ENCODE measurements at places on chromosomes 6 and 20.
A peak's percentile ranks its signal among the peaks of the same experiment; 100 is the strongest.

DNA sequence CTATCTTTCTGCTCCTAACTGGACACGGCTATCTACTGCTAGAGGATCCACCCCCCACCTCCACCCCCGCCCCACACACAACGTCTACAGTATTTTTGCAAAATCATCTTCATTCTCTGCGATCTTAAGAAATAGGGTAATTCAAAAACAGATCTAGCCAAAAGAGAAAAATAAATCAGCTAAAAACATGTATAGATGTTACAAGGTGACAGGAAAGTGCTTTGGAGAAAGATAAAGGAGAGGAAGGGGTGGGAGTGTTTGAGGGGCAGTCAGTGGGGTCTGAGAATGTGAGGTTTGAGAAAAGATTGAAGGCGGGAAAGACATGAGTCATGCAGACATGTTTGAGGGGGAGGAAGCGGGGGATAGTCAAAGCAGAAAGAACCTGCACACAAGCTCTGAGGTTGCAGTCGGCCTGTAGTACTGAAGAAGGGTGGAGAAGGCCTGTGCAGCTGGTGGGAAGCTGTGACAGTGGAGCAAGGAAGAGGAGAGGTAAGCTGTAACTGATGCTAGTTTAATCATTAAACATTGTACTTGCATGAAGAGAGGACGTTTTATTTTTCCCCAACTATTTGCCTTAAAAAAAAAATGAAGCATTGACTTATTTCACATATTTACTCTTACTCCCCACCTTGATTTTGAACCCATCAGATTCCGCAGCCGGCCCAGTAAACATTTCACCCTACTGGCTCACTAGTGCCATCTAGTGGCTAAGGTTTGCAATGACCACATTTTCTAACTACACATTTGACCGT is 332.6 kb downstream of the ADGRB3 start:
- H3K4me1 ChIP-seq, result peaks cover 10% of the 10 kb centered on the region
- H3K4me3 ChIP-seq, result no peak overlapping the region
- H3K27me3 ChIP-seq, result no peaks in the 10 kb centered on the region
- no peaks in the 10 kb centered on the region for H3K36me3 ChIP-seq
- H3K27ac ChIP-seq, result no peak overlapping the region

DNA sequence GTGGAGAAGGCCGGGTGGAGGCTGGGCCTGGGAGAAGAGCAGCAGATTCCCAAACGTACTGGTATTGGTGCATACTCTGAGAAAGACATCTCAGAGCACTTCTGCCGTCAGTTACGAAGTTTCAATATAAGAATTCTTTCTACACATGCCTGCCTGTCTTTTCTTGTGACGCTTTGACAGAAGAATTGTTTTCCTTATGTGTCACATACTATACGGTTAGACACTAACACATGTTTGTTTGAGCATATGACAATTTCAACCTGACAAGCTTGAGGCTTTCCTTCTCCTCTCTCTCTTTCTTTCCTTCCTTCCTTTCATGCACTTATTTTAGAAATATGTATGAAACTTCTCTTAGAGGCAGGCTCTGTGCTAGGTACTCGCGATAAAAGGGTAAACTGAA is 360.0 kb downstream of the QKI start:
- H3K36me3 ChIP-seq, result no peaks in the 10 kb centered on the region
- 0 out of 2 replicates have a peak, but pooled peaks cover 5% of the 10 kb centered on the region for H3K4me1 ChIP-seq
- no peak overlapping the region for H3K27ac ChIP-seq
- no peak for DNase-seq
- H3K27me3 ChIP-seq, result no peaks in the 10 kb centered on the region

DNA sequence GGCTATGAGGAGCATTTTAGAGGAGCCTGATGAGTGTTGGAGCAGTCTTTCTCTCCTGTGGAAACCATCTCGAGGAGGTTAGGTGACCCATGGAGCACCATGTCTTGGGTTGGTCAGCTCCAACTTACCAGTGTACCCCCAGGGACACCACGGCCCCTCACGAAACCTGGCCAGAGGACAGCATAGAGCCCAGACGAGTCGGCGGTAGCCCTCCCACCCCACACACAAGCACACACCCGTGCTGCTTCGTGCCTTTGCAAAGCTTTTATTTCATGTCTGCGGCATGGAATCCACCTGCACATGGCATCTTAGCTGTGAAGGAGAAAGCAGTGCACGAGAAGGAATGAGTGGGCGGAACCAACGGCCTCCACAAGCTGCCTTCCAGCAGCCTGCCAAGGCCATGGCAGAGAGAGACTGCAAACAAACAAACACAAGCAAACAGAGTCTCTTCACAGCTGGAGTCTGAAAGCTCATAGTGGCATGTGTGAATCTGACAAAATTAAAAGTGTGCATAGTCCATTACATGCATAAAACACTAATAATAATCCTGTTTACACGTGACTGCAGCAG is 53.6 kb downstream of the EZR start:
- peaks cover 14% of the 10 kb centered on the region for H3K4me1 ChIP-seq
- no peak overlapping the region for H3K4me3 ChIP-seq
- no peak for DNase-seq
- no peaks in the 10 kb centered on the region for H3K27me3 ChIP-seq
- peaks cover 59% of the 10 kb centered on the region for H3K36me3 ChIP-seq

DNA sequence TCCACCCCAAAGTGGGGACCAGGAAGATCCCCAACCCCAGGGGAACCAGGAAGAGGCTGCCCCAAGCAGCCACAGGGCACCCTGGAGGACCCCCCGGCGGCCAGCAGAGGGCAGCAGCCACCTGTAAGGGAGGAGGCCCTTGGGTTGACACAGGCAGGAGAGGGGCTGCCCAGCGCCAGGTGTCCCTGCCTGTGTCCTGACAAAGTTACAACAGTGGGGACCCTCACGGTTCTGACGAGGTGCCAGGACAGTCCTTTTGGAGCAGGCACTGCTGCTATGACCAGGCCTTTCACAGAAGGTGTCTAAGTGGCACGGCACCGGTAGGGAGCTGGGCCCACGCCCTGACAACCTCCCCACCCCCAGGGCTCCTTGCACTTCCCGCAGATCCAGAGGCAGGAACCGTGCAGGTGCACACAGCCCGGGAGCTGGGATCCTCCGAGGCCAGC is 176.7 kb downstream of the BMP7 start:
- peaks cover 7% of the 10 kb centered on the region for H3K4me1 ChIP-seq
- H3K27ac ChIP-seq, result no peak overlapping the region
- peak; percentile 94 for DNase-seq
- H3K27me3 ChIP-seq, result peaks cover 21% of the 10 kb centered on the region
- H3K4me3 ChIP-seq, result no peak overlapping the region

DNA sequence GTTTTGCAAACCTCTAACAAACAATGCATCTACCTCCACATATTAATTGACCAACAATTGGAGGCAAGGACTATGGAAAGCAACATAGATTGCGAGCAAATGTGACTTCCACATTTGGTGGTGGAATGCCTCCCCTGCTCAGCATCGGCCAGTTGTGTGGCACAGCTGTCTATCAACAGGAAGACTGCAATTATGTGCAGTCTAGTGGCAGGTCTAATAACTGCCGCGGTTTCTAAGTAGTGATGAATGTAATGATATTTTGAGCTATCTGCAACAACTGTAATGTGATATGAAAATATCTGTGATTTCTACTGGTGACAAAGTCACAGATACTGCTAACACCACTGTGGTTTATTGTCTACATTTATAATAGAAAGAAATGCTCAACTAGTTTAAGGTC is 56.8 kb downstream of the NCR2 start:
- H3K27ac ChIP-seq, result no peak overlapping the region
- no peak overlapping the region for H3K4me3 ChIP-seq
- H3K27me3 ChIP-seq, result peaks cover 48% of the 10 kb centered on the region
- H3K36me3 ChIP-seq, result peaks cover 7% of the 10 kb centered on the region
